CD4-positive, alpha-beta T cell treated with Interferon alpha-2 for 1 hour (primary cell): ENCODE measurements at places on chromosomes 7 and 10.

DNA sequence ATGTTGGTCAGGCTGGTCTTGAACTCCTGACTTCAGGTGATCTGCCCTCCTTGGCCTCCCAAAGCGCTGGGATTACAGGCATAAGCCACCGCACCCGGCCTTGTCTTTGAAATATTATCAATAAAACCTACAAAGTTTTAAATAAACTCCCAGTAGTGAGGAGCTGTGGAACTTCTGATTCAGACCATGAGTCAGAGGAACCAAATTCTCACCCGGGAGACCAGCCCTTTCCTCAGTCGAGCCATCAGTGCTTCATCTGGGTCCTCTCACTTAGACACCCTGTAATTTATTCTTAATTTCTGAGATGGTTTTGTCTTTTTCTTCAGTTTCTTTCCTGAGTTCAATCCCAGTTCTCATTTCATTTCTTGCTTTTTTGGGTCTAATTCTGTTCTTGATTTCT lies 68.6 kb downstream of the DYNC2I1 start:
- DNase-seq = no peak

- DNase-seq = peak; percentile 1
Measured at GRCh38 chr7:79778786-79779770, 325.6 kb upstream of the MAGI2 start.

GRCh38 chr7:108234281-108234680 lies 104.1 kb upstream of the LAMB4 start:
- no peak for DNase-seq

DNA sequence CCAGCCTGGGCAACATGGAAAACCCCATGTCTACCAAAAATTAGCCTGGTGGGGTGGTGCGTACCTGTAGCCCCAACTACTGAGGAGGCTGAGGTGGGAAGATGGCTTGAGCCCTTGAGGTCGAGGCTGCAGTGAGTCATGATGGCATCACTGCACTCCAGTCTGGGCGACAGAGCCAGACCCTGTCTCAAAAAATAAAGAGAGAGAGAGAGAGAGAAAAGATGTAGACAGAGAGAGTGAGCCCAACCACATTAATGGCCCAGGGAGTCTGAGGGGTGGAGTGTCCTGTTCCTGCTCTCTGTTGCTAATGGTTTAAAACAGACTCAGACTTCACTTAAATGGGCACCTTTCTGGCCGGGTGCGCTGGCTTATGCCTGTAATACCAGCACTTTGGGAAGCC lies 455.7 kb upstream of the GALNT17 start:
- no peak for DNase-seq

DNA sequence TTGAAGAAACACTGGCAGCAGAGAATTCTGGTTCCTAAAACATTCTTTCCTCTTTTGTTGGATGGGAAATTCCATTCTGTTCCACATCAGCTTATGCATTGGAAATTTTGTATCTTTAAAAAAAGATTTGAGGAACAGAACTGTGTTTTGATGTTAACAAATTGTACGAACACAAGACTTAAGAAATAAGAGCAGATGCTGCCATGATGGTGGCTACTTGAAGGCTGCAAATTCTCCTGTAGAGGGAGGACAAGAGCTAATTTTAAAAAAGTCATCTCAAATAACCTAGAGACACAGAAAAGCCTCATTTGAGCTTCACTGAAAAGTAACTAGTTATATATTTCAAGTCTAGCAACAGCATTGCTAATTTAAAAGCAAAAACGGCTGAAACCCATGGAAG lies 29.8 kb downstream of the NDUFB2 start:
- DNase-seq = no peak

DNA sequence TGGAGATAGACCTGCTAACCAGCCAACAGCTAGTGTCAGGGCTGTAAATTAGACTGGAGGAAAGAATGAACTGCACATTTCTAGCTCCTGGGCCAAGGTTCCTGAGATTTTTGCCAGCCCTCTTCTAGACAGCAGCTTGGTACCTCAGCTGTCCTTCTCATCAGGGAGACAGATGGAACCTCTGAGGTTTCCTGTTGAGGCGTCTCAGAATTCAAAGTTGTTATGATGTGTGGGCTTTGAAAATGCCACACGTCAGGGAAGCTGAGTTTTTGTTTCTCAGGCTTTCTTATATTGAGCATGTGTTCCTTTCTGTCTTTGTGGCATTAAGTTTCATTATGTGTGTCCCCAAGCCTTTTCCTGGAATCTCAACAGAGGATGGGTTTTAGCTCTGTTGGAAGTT lies 736.6 kb downstream of the AUTS2 start:
- no peak for DNase-seq

- no peak for DNase-seq
Measured at GRCh38 chr7:158384746-158385145, 202.9 kb downstream of the PTPRN2 start.

- DNase-seq = no peak
Measured at GRCh38 chr10:633279-634245, 55.9 kb downstream of the DIP2C start.

GRCh38 chr7:25659841-25660240 lies 431.6 kb upstream of the NPVF start:
- no peak for DNase-seq

GRCh38 chr7:104106108-104106905 lies 101.5 kb downstream of the ORC5 start:
- no peak for DNase-seq

- DNase-seq = no peak
Measured at GRCh38 chr7:693280-693679, 33.2 kb upstream of the DNAAF5 start.

GRCh38 chr7:140079121-140079536 lies 16.4 kb upstream of the PARP12 start:
- DNase-seq = no peak

DNA sequence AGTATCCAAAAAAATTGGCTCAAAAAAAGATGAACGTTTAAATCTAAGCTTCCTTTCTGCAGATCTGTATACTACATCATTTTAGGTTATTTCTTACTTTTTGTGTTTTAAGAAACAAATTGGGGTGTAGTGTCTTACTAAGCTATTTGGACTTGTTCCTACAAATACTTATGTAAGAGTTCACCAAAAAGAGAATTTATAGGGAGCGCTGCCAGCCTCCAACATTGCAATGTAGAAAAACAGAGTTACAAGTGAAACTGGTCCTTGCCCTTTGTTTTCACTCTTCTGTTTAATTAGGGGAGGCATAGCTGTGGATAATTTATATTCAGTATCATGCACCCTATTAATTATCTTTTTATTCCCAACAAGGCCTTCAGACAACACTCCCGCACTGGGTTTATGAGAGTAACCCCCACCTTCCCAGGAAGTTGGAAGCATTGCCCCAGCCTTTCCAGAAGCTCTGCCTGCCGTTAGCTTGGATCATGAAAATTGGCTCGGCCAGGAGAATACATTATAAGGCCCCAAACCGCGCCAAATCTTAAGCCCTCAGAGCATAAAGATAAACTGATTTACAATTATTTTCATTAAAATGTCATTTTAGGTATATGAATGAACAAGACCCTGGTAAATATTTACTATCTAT lies 261.8 kb upstream of the KLF6 start:
- DNase-seq = no peak

DNA sequence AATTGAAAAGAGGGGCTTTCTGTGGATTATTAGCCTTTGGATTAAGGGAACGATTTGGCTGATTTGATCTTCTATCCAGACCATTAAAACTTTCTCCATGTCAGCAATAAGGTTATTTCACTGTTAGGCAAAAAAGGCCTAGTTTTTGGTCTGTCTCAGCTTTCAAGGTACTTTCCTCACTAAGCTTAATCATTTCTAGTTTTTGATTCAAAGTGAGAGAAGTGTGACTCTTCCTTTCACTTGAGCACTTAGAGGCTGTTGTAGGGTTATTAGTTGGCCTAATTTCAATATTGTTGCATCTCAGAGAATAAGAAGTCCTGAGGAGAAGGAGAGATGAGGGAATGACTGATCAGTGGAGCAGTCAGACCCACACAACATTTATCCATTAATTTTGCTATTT lies 596.0 kb upstream of the TPK1 start:
- no peak for DNase-seq

GRCh38 chr10:92923416-92923815 lies 75.1 kb downstream of the EXOC6 start:
- DNase-seq = no peak

DNA sequence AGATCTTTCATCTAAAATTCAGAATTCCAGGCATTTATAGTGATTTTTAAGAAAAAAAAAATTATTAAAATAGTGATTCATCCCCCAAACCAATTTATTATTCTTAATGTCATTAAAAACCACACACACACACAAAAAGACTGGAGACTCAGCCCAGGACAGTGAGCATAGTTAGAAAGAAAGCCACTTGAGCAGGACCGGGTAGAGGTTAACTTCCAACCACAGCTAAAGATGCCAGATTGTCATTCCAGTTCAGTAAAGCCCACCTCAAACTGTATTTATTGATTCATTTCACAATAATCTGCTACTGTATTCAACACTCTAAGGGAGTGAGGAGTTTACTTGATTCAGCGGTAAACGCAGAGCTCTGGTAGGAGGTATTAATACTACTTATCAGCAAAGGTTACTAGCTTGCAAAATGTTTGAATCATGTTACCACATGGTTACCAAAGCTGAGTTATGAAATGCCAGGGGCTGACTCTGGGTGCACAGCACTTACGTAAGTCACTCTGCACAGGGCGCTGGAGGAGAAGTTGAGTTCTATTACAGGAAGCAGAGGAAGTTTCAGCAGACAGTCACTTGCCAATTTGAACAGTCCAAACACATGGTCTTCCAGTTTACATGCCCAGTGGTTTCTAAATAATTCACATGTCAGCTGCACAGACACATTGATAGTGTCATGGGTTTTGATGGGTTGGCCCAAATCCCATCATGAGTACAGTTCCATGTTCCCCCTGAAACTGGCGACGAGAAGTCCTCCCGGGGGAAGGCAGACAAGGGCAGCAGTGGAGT lies 64.6 kb downstream of the KLF6 start:
- peak; percentile 36 for DNase-seq

DNA sequence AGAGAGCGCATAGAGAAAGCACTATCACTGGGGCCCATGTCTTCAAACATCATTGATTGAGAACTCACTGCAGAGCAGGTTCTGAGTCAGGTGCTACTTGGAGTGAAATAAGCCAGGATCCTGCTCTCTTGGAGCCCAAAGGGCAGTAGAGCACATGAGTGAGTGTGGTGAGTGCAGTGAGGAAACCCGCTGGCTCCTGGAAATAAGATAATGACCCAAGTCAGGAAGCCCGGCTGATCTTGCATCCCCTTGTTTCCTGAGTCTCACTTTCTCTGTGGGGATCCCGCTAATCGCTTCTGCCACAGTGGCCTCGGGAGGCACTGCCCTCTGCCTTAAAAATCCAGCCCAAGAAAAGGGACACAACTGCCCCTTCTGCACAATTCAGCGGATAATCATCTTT lies 7.1 kb upstream of the FAM107B start:
- no peak for DNase-seq

DNA sequence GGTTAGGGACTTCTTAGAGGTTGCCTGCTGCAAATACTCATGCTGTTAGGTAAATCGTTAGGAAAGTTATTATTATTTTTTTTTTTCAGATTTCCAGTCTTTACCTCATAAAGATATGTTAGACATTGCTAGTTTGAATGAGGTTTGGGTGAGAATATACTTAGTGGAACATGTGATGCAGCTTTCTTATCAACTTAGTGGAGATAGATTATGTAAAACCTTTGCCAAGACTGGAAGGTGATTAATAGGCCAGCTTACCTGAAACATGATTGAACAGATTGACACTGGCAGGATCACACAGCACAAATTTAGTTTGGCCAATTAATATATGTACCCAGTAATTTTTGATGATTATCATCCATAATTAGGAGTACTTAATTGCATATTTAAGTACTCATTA lies 32.3 kb downstream of the ADD3 start:
- no peak for DNase-seq

GRCh38 chr10:60336901-60337630 lies 52.6 kb downstream of the ANK3 start:
- DNase-seq = no peak

DNA sequence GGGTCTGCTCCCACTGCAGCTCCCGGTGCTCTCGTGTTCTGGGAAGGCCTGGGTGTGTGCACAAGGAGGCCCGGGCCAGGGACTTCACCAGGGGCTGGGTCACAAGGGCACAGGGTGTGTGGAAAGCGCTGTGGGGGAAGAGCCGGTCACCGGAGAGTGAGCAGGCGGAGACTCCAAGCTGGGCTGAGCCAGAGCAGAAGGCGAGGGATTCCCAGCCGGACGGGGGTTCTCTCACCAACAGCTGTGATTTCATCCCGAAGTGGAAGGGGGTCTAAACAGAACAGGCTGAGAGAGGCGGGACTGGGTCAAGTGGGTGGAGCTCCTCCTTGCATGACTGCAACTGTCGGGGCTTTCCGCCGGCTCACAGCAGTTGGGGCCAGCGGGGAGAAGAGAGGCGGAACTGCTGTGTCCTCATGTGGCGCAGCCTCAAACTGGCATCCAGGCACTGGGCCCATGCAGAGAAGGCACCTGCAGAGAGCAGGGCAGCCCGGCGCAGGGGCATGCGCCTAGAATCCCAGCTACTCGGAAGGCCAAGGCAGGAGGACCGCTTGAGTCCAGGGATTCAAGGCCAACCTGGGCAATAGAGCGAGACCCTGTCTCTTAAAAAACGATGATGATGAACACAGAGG lies 7.6 kb upstream of the ORAI2 start:
- DNase-seq = peak; percentile 91

- DNase-seq = peak; percentile 86
Measured at GRCh38 chr7:74061840-74062539, 21.6 kb upstream of the LIMK1 start.

- DNase-seq = no peak
Measured at GRCh38 chr7:28989211-28989980, 31.3 kb upstream of the TRIL start.

DNA sequence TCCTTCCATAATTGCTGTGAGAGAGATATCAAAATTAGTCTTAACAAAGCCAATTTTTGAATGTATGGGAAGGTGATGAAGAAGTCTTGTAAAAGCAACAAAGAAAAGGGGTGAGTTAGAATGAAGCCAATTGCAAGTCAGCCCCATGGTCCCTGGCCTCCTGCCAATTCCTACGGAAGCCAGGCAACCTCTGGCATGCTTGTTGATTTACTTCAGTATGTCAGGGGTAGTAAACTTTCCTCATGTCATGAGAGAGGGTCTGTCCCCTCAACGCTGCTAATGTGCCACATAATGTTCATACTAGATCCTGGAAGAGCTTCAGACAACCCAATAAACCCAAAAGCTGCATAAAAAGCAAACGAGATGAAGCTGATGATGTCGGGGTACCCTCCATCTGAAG lies 159.1 kb upstream of the YAE1 start:
- no peak for DNase-seq

- DNase-seq = no peak
Measured at GRCh38 chr10:14153570-14154055, 177.1 kb downstream of the FRMD4A start.

DNA sequence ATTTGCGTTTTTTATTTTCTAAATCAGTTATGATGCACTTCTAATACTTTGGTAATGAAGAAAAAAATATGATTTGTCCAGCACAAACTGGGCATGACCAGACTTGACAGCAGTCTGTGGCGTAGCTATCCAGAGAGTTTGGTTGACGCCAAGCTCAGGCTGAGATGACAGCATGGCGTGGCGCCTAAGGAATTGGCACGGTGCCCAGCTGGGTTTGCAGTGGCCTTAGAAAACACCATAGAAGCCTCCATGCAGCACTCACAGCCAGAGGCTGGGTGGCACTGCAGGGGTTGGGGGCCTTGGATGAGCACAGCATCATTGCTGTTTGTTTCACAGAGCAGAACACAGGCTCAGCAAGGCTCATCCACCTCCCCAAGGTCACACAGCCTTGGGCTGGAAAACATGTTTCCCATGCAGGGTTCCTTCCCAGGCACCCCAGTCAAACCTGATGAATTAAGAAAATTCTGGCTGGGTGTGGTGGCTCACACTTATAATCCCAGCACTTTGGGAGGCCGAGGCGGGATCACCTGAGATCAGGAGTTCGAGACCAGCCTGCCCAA lies 88.9 kb downstream of the GTF2IRD1 start:
- no peak for DNase-seq
